Fibroblast of the aortic adventitia (primary cell): ENCODE measurements at places on chromosomes 7 and 10. TPM values are rescaled to one million over a fixed set of nuclear protein-coding genes. Genes with fewer than 3 reads are reported as not detected.

GRCh38 chr10:14380746-14381145 lies 50.0 kb upstream of the FRMD4A start:
- DNase-seq: no peak

DNA sequence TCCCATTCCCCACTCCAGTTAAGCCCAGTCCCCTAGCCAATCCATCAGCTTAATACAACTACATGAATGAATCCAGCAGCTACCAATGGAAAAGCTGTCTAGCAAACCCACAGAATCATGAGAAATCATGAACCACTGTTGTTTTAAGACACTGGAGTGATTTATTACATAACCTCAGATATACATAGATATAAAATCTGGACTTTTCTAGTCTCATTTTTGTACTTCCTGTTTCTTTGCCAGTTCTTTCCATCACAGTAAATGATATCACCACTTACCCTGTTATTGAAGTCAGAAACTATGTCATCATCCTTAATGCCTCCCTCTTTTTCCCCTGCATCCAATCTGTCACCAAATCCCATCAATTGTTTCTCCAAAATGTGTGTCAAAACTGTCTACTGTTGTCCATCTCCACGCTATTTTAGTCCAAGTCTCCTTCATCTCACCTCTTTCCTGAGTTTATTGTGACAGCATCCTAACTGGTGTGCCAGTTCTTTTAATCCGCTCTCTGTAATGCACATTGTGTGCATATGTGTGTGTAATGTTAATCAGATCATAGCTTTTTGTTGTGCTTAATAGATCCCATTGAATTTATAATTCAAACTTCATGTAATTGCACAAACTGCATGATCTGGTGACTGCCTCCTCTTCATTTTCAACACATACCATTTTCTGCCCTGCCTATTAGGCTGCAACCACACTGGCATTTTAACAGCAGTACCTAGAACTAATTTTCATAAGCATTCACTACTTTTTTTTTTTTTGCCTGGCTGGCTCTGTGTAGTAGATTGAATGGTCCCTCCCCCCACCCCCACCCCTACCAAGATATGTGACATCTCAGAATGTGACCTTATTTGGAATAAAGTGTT lies 56.0 kb downstream of the MKLN1 start:
- DNase-seq: peak; percentile 58

- DNase-seq: no peak
Observed at GRCh38 chr7:80175744-80176143, 41.1 kb downstream of the GNAI1 start.

- DNase-seq: no peak
Observed at GRCh38 chr7:52143219-52143618, 826.6 kb upstream of the COBL start.

DNA sequence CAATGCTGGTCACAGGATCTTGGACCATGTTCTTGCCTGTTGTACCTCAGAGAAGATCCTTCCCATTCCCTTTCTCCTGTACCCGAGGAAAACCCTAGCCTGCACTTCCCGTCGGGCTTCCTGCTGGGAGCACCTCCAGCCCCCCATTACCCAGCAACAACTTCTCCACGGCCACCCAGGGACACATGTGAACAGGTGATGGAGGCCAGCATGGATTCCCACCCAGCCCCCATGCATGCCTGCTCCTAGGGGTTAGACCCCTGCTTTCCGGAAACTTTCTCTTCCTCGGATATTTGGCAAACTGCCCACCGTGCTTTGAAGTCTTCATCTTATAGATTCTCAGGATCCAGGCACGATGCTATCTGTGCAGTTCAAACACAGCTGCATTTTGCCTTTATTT lies 67.3 kb downstream of the CALML3 start:
- DNase-seq: no peak

DNA sequence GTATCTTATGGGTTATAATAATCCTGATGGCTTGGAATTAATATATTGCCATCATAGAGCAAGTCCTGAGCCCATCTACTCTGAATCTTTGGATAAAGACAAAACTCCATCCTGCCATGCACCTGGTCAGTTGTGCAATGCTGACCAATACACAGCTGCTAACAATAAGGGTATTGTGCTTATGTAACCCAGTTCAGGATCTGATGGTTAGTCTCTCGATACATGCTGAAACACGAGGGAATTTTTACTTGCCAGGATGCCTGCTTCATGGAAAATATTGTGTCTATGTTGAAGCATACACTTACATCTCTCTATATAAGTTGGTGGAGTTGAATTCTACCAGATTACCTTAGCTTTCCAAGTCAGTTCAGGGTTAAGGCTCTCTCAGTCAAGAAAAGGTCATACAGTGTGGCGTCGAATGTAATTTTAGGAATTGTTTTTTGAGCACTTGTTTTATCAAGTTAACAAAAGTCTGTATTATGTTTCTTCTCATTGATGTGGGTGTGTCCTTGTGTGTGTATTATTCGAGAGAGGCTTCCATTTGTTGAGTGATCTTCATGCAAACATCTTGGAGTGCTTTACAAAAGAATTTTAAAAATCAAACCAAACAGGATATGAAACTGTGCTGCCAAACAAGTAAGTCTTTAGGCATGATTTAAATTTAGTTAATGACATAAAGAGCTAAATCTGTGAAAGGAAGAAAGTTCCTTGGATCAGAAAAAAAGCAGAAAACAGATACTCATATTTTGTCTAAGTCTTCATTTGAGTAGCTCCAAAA lies 449.1 kb downstream of the SUGCT start:
- DNase-seq: peak; percentile 12

DNA sequence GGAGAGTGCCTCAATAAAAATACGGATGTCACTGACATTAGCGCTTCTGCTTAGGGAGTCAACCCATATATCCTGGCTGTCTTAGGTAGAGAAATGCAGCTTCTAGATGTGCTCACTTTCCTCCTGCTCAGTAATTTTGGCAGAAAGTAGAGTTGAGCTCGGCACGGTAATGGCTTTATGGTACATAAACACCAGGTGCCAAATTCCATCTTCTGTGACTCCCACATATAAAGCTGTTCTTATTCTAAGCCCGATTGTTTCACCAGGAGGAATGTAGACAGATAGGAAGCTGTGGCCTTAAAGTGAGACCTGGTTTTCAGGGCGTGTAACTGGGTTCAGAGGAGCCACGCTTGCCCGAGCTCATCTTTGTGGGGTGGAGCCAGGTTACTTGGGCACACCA lies 143.7 kb downstream of the CREB5 start:
- DNase-seq: no peak

DNA sequence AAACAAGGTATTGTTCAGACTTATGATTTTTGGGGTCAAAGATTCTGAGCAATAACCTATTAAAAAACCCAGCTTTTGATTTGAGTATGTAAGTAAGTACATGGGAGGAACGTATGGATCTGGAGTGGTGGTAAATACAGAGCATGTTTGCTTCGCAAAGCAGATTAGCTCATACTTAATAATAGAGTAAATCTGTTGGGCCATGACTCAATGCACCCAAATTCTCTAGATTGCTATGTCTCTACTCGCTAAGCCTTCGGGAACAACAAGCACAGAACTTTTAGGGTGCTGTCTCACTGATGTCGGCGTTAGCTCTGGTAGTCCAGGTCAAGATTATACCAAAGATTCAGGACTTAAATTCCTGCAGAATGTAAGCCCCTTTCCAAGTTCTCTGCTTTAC lies 807 bp upstream of the MINPP1 start:
- DNase-seq: no peak

- DNase-seq: no peak
Observed at GRCh38 chr7:133957845-133958244, 169.3 kb upstream of the LRGUK start.

DNA sequence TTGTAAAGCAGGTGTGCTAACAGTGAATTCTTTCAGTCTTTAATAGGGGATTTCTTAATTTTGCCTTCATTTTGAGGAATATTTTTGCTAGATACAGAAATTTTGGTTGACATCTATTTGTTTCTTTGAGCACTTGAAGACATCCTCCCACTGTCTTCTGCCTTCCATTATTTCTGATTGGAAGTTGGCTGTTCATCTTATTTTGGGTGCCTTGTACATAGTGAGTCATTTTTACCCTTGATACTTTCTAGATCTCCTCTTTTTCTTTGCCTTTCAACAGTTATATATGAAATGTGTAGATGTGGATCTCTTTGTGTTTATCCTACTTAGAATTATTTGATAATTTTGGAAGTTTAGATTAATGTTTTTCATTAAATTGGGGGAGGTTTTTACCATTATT lies 631.0 kb downstream of the AUTS2 start:
- no peak for DNase-seq

- DNase-seq: no peak
Observed at GRCh38 chr7:74015670-74016069, 12.3 kb upstream of the ELN start.

DNA sequence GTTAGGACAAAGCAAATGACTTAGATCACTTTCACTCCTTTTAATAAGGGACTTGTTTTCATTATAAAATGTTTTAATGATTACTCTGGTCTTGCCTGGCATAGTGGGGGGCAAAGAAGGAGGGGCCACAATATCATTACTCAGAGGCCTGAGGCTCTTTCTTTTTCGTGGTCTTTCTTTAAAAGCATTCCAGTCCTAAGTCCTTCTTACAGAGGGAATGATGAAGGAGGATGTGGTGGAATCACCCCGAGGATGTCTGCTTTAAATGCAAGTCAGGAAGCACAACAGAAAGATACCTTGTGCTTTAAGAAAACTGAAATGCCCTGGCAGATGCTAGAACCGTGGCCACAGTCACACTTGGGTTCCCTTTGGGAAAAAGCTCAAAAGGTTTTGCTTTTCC lies 379.1 kb downstream of the INHBA start:
- no peak for DNase-seq

- peak; percentile 21 for DNase-seq
Observed at GRCh38 chr7:133843341-133843740, 283.8 kb upstream of the LRGUK start.

DNA sequence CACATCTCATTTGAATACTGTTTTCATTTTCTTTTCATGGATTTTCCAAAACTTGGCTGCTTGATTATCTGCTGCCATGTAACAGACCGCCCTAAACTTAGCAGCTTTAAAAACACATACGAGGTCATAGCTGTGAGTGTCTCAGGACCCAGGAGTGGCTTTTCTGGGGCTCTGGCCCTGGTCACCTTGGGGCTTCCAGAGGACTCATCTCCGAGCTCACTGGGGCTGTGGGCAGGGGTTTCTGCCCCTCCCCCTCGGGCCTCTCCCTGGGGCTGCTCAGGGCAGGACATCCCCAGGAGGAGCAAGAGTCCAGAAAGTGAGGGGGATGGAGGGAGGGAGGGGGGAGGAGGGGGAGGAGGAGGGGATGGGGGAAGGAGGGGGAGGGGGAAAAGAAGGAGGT lies 77.0 kb downstream of the NKX6-2 start:
- DNase-seq: no peak

DNA sequence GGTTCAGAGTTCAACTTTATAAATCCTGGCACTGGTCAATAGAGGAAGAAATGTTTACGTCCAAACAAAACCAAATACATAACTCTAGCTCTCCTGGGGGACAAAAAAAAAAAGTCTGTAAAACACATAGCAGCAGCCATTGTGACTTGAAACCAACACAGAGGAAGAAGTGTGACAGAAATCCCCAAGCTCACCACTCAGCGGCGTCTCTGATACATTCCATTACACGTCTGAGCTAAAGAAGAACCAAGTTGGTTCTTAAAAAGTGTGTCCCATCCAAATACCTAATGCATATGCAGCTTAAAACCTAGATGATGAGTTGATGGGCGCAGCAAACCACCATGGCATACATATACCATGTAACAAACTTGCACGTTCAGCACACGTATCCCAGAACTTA lies 58.3 kb upstream of the NANOS1 start:
- no peak for DNase-seq

GRCh38 chr7:44827567-44827966 lies 20.3 kb downstream of the H2AZ2 start:
- DNase-seq: no peak

DNA sequence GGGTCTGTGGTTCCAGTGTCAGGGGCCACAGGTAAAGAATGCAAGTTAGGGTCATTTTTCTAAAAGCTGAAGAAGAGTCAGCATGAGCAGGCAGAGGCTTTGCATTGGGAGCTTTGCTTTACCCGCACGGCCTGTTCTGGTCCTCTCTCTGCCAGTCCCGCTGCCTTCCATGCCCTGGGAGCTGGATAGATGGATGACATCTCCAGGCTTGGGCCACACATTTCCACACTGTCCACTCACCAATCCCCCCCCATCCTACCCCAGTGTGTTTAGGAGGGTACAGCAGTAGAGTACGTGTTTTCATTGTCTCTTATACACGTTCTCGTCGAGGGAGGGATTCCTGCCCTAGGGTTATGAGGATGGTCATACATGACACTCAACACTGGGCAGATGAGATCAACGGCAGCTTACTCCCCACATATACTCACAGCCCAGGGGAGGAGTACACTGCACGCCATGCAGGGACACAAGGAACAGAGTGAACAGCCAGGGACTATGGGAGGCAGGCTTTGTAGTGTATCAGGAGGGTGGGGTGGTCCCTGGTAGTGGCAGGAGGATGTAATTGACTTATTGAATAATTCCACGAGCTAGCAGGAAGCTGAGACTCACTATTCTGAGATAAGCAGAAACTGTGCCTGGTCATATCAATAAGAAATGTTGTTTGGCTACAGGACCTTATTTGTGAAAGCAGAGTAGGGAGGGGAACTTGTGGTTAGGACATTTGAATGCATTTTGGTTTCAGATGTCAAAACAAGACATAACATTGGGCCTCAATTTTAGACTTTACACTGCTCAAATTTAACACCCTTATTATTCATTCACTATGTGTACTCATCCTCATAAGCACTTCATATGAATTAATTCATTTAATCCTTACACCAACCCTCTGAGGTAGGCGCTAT lies 36.6 kb downstream of the PLPP4 start:
- DNase-seq: no peak

DNA sequence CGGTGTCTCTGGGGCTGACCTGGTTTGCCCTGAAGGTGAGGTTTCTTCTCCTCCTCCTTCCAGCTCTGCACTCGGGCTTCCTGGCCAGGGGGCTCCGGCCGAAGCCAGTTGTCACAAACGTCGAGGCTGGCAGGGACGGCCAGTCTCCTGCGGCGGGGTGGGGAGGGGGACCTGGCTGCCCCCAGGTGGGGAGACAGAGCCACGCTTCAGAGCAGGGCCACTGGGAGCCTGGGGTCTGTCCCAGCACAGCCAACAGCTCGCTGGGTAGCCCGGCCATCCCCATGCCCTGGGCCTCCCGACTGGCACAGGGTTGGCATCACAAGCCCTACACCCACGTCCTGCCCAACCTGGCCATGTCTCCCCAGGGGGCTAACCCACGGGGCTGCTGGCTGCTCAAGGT lies 20.4 kb downstream of the MICALL2 start:
- no peak for DNase-seq

The GPR158 gene
- 0.18 and 0.49 TPM in 2 replicates for total RNA-seq

The SPDYE5 gene
- 0.09 TPM in 1 of 2 replicates, not detected in the other for total RNA-seq

The OPALIN gene
- total RNA-seq: not detected in 2 replicates

The GSDME gene
- 43.3 and 59.9 TPM in 2 replicates for total RNA-seq

The NSUN5 gene
- 16.7 and 20.2 TPM in 2 replicates for total RNA-seq

The HOGA1 gene
- total RNA-seq: 0.08 and 0.72 TPM in 2 replicates
